Subcutaneous adipose tissue (tissue), 4 donors: ENCODE measurements at places on chromosomes 2 and 18. TPM values are rescaled to one million over a fixed set of nuclear protein-coding genes. Genes with fewer than 3 reads are reported as not detected.

The REG3A gene
- total RNA-seq = not detected

The UGT1A1 gene
- not detected for total RNA-seq

The ZNF385B gene
- total RNA-seq = 0.51 TPM

The IL36B gene
- total RNA-seq = not detected

The XDH gene
- total RNA-seq = not detected

The EPHA4 gene
- 52.0 TPM for total RNA-seq

The TRABD2A gene
- total RNA-seq = 13.4 TPM

The MC2R gene
- total RNA-seq = not detected

The CHRND gene
- not detected for total RNA-seq

The RESP18 gene
- total RNA-seq = not detected

The SERPINB12 gene
- total RNA-seq = not detected

The CFAP65 gene
- total RNA-seq = not detected

The SEPTIN10 gene
- 106 TPM for total RNA-seq

The TLX2 gene
- not detected for total RNA-seq

The SLC4A3 gene
- total RNA-seq = 1.3 TPM

The WDR33 gene
- 53.2 TPM for total RNA-seq

The ZNF892 gene
- total RNA-seq = 3.3 TPM

The TCF7L1 gene
- 9.4 TPM for total RNA-seq

The CTAGE1 gene
- total RNA-seq = not detected

The CIDEA gene
- 336 TPM for total RNA-seq

The LOXHD1 gene
- 0.85 TPM for total RNA-seq

The ZNF804A gene
- total RNA-seq = 0.38 TPM

The ESPNL gene
- total RNA-seq = 0.22 TPM

The SFXN5 gene
- total RNA-seq = 8.9 TPM

The UGT1A6 gene
- total RNA-seq = not detected

The CETN1 gene
- not detected for total RNA-seq

The MROH2A gene
- not detected for total RNA-seq

The LRRFIP1 gene
- total RNA-seq = 87.0 TPM

The UGT1A10 gene
- total RNA-seq = not detected
